Ureter (tissue), 1 donor: ENCODE measurements at places on chromosomes 5 and 9. TPM values are rescaled to one million over a fixed set of nuclear protein-coding genes. Genes with fewer than 3 reads are reported as not detected.
A peak's percentile ranks its signal among the peaks of the same experiment; 100 is the strongest.

Gene PCDHA3
- total RNA-seq, result 0.31 TPM

Gene TAF11L5
- total RNA-seq, result not detected

GRCh38 chr9:124238546-124239140 is 19.1 kb upstream of the NEK6 start:
- no peak for DNase-seq

GRCh38 chr9:101675341-101675740 is 63.1 kb downstream of the GRIN3A start:
- DNase-seq, result no peak

DNA sequence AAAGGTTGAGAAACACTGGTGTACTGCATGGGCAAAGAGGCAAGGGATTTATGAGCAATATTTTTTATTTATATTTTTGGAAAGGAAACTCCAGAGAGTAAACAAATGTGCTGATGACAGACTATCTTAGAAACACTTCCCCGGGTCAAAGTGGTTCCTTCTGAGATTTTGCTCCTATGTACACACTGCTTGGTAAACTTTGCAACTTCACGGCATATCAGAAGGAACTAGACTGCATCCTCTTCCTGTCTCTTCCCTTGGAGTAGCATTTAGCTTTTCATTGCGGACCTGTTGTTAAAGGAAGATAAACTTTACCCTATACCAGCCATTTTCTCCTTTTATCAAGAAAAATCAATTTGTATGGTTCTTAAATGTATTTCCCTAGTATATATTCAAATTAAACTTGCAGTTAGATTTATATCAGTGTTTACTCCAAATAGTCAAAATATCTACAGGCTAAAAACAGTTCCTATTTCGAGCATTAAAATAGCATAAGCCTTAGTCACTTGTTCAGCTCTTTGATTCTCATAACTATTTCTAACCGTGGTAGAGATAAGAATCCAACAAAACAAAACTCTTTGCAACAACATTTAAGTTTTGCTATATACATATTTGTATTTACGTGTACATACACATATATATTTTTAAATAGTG is 48.0 kb upstream of the LRRC19 start:
- no peak for DNase-seq

GRCh38 chr5:82165740-82166530 is 112.2 kb downstream of the RPS23 start:
- peak; percentile 79 for DNase-seq
